ENCODE measurements at places on chromosomes 2 and 18.

DNA sequence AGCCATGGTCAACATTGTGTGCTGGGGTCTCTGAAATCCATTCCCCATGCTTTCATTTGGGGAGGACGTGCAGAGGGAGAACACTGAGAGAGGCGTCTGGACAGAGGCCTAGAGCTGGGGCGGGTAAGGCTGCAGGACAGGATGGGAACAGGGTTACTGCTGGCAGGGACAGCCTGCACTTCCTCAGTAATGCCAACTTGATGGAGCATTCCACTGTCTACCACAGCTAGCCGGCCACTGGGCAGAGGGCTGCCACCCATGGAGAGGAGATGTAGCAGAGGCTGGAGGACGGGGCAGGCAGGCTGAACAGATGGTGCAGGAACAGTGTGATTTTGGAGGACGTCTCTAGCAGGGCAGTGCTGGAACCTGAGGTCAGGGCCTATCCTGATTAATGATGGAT is 29.3 kb downstream of the MRPL33 start:
- no peak for DNase-seq

DNA sequence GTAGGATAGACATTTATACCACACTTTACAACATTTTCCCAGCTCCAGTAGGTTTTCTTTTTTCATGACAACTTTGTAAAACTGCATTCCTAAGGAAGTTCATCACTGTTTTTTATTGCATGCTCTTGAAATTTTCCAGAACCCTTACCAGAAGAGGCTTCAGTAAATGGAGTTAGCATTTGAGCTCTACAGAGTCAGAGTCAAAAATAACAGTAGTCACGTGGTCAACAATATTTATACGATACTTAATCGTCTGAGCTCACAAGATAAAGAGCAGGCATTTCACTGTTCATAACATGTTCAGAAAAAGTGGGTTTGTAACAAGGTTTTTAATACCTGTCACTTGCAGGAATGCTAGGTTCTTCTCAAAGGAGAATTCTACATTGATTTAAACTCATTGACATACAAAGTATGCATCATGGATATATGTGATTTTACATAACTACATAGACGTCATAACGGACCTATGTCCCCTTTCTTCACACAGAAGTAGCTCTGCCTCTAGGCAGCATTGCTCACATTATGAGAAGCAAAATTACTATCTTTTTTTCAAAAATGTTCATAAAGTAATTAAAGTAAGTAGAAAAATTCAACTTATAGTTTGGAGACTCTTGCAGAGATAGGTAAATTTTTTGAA is 187.0 kb upstream of the COL3A1 start:
- no peak for DNase-seq

- no peak for DNase-seq
Observed at GRCh38 chr18:10015288-10015701, 101.5 kb downstream of the VAPA start.

DNA sequence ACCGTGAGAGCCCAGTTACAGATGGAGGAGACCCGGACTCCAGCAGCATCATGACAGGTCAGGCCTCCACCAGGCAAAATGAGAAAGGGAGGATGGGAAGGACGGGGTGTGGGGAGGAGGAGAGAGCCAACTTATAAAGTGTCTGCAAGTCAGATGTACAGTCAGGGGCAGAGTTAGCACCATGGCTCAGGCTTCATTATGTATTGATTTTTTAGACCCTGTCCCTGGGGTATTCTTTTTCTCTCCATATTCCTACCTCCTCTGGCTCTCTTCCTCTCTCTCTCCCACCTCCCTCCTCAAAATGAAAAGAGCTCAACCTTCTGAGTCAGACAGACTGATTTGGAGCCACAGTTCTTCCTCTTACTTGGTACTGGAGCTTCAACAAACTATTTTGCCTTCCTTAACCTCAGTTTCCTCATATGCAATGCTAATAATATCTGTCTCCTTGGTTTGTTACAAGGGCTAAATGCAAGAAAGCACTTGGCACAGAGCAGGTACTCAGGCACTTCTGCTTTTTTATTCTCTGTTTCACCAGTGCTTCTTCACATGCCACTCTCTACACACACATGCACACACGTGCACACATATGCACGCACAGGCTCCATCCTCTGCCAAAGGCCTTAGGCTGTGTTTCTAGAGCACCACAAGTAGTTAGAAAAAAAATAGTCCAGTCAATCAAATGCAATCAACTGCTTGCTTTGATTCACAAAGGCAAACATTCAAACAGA is 92.3 kb upstream of the PKDCC start:
- DNase-seq: no peak

GRCh38 chr2:195842932-195843331 is 185.9 kb downstream of the SLC39A10 start:
- DNase-seq: no peak

Measured in activated CD4-positive, alpha-beta memory T cell treated with anti-CD3 and anti-CD28 coated beads for 36 hours (primary cell).